ENCODE measurements at places on chromosomes 7 and 10.
A peak's percentile ranks its signal among the peaks of the same experiment; 100 is the strongest.

- DNase-seq = peak; percentile 55
Measured at GRCh38 chr10:28663576-28664368, 13.5 kb upstream of the BAMBI start.

- DNase-seq = no peak
Measured at GRCh38 chr10:44995914-44996669, 4.6 kb upstream of the ZNF22 start.

DNA sequence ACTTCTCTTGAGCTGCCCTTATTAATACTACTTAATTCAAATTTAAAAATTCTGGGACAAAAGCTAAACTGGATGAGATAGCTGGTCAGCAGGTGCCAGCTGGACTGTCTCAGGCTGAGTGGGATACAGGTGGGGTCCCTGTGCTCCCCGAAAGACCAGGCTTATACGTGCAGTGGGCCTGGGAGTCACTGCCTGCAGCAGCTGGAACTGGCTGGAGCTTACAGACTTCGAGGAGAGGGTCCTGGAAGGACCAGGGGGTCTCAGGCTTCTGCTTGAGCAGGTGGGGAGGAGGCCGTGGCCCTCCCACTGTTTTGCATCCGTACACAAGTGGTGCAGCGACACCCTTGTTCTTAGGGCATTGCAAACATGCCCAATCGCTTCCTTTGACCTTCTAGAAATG, 203.7 kb downstream of the GLRX3 start:
- DNase-seq = no peak

GRCh38 chr10:43925793-43926192, 277.1 kb upstream of the ZNF32 start:
- no peak for DNase-seq

- DNase-seq = no peak
Measured at GRCh38 chr7:159076333-159076732, 68.3 kb downstream of the VIPR2 start.

DNA sequence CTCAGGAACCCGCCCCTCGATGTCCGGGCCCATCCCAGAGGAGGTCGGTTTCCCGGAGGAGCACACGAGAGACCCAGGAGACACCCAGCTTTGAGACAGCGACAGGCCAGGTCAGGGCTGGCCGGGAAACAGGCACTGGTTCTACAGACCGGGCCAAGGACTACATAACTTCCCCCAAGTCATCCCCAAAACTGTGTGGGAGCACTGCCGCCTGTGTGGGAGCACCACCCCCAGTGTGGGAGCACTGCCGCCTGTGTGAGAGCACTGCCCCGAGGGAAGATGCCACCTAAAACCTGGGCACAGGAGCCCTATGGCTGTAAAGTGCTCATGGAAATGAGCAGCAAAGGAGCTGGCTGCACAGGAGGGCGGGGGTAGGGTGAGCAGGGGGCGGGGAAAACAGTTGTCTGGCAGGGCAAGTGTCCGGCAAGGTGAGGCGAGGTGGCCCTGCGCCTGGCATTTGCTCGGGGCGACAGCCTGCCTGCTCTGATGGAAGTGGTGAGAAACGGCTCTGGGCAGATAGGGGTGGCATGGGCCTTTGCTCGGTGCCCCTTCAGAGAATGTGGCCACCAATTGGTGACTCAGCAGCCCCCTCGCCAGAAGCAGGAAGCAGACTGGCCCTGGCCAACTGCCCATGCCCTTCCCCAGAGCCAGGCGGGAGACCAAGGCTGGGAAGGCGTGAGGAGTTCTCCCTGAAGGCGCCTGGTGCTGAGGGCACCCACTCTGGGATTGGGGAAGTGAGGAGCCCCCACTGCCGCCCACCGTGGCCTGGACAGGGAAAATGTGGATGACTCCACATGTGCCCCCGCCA, 26.2 kb downstream of the PAPOLB start:
- DNase-seq = no peak

DNA sequence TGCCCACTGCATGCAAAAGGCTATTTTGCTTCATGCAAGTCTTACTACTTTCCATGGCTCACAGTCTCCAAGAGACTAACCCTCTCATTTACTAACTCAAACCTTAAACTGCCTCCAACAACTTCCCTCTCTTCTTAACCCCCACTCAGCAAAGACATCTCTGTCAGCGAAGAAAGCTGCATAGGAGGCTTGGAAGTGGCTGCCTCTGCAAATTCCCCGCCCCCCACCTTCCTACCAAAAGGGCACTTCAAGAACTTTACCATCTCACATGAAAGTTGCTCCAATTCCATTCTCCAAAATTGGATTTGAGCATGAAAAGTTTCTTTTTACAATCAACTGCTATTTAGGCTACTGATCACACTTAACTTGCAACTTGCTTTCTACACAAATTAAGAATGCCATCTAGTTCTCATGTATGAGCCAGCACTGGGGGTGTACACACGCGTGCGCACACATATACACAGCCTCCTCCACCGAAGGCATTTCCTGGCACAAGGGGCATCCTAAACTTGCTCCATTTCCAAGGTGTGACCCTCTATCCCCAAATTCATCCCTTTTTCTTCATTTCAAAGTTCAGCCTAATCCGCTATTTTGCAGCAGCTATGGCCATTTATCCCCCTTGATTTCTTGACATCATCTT, 1.8 kb downstream of the CCDC6 start:
- no peak for DNase-seq

DNA sequence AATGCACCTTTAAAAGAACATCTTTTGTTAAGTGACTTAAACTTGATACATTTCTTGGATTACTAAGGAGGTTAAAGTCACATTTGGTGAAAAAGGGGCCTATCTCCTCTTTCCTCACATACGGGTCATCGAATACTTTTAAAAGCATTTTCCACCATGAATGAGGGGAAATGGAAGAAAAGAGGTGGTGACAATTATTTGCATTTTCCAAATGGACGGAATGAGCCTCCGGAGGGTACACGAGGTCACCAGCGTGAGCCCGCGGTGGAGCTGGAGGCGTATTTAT, 1.0 kb upstream of the BMPR1A start:
- DNase-seq = no peak

GRCh38 chr7:49703337-49703736, 70.1 kb upstream of the VWC2 start:
- no peak for DNase-seq

DNA sequence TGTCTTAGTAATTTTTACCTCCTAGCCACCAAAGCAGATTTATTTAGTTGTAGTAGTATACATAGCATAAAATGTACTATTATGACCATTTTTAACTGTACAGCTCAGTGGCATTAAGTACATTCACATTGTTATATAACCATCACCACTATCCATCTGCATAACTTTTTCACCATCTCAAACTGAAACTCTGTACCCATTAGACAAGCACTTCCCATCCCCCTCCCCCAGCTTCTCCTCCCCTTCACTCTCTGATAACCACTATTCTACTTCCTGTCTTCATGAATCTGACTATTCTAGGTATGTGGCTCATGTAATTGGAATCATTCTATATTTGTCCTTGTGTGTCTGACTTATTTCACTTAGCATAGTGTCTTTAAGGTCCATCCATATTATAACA, 71.9 kb downstream of the MRPL32 start:
- DNase-seq = no peak

DNA sequence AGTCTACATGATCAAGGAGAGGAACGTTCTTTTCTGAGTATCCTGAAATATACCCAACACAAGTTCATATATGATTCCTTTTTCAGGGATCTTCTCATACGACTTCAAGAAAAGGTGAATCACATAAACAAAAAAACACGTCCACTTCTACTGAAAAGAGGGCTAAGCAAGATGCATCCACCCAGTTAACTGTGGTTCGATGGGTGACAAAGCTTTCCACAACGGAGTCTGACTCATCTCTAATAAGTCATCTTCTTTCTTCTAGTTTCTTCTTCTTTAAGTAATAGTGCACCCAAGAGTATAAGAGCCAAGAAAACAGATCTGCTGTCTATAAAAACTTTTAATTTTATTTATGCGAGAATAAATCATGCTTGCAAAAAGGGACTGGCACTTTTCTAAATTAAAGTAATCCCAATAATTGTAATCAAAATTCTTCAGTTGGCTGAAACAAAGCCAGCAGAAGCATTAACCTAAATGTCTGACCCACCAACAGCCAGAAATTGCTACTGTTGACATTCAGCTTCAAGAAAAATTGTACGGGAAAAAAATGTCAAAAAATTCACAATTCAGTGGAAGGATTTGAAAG, 146.9 kb upstream of the ANK3 start:
- peak; percentile 22 for DNase-seq

GRCh38 chr7:132756484-132756990, 180.3 kb upstream of the PLXNA4 start:
- no peak for DNase-seq

DNA sequence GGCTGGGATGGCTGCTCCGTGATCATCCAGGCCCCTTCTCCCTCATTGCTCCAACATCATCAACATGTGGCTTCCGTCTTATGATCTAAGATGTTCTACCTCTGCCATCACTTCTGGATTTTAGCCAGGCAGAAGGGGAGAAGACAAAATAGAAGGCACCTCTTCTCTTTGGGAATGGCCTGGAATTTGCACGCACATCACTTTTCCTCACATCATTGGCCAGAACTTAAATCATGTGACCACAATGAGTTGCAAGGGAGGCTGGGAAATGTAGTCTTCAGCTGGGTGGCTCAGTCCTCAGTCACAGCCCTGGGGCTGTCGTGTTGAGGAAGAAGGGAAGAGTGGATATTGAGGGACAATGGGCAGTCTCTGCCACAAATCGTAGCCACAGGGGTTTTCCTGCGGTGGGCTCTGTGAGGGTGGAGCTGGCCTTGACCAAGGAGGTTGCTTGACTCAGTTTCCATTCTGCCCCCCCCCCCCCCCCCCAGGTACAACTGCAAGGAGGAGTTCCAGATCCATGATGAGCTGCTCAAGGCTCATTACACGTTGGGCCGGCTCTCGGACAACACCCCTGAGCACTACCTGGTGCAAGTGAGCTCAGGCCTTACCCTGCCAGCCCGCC, 50.3 kb downstream of the PALD1 start:
- no peak for DNase-seq

DNA sequence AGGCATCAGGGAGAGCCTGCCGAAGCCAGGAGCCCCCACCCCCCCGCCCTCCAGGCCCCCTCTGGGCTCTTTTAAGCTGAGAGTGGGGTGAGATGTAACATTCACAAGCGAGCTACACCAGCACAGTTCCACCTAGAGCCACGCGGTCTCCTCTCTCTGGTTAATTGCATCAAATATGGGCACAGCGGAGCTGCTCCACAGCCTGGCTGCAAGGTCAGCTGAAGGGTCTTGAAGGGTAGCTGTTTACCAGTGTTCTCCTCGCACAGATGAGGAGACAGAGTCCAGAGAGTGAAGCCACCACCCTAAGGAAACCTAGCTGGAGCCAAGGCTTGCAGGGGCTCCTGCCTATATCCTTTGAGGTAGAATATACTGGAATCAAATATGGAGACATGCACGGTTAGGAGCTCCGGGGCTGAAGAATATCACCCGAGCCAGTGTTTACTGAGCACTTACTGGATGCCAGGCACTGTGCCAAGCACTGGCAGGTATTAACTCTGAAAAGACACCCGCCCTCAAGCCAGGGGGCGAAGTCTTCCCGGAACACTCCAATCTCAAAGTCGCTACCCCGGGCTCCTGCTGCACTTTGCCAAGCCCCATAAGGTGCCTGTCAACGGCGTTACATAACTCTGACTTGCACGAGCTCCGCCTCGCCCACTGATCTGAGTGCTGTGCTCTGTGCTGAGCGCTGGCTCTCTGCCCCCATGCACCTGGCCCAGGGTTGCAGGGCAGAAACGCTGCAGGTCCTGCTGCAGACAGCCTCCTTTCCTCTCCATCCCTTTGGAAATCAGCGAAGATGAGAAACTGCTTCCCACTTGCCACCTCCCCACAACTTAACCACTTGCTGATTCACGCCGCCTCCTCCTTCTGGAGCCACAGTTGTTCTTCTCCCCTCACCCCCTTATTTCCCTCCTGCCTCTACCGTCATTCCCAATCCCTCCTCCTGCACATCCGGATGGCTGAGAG, 5.4 kb downstream of the CHST15 start:
- no peak for DNase-seq

- DNase-seq = no peak
Measured at GRCh38 chr7:832968-833424, 720 bp downstream of the SUN1 start.

GRCh38 chr10:109862041-109862440, 61.3 kb downstream of the XPNPEP1 start:
- no peak for DNase-seq

DNA sequence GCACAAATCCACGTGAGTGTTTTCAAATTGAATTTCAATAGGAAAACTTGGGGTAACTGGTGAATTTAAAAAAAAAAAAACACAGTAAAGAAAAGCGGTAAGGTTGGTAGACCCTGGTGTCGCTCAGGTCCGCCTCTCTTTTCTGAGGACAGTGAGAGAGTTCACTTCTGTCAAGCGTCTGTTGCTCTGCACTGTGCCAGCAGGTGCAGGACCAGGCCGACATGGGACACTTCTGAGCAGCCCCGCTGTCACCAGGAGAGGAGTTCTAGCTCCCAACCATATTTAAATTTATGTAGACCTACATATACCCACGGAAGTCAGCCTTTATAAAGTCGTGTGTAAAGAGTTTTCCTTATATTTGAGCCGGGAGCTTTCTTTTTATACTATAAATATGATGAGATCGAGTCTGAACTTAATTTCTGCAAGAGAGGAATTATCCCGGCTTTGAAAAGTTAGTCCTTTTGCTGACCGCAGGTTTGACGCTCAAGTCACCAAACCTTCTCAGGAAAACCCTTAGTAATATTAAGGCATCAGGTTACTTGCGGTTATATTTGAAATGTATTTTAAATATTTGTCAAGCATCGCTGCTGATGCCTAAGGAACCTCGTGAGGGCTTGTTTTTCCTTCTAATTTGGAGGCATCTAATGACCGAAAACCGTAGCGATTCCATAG, 531 bp downstream of the IKZF1 start:
- DNase-seq = peak; percentile 59

DNA sequence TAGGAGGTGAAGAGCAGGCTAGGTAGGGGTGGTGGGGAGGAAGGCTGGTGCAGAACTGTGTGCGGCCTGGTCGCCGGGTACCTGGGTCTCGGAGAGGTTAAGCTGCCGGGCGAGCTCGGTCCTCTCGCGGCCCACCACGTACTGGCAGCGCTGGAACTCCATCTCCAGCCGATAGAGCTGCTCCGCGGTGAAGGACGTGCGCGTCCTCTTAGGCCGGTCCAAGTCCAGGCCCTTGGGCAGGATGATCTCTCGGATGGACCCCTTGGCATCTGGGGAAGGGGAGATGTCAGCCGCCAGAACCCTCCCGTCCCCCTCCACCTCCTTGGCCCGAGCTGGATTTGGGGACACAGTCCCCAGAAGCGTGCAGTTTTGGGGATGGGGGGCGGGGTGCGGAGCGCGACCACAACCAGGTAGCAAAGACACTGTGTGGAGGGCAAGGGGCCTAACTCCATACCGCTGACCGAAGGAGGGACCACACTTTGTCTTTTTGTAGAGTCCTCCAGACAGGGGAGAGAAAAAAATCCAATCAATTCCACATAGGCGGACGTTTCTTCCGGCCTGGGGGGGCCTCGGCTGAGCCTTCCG, 1.6 kb downstream of the VAX1 start:
- DNase-seq = no peak

DNA sequence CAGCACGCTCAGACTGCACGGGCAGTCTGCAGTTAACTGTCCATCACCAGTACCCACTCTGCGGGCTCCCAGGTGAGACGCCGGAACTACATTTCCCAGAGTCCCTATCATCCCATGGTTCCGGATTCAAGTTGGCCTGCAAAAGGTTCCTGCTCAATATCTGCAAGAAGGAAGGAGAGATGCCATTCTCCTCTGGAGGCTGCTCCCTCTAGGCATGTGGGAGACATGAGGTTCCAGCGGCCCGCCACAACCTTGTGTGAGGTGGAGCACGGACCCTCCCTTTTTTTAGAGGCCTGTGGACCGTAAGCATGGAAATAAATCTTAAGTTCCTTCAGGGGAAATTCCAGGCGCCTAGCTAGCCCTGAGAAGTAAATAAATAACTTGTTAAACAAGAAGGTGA, 29.7 kb downstream of the NUP42 start:
- DNase-seq = no peak

GRCh38 chr7:116161728-116162127, 48.6 kb upstream of the TES start:
- no peak for DNase-seq

All from activated CD4-positive, alpha-beta T cell treated with anti-CD3 and anti-CD28 coated beads for 4 hours (primary cell).